ENCODE measurements at places on chromosomes 1 and 21.

- no peak for DNase-seq
Observed at GRCh38 chr1:29306471-29307140, 70.3 kb downstream of the PTPRU start.

- no peak for DNase-seq
Observed at GRCh38 chr1:156805766-156806511, 10.7 kb downstream of the SH2D2A start.

DNA sequence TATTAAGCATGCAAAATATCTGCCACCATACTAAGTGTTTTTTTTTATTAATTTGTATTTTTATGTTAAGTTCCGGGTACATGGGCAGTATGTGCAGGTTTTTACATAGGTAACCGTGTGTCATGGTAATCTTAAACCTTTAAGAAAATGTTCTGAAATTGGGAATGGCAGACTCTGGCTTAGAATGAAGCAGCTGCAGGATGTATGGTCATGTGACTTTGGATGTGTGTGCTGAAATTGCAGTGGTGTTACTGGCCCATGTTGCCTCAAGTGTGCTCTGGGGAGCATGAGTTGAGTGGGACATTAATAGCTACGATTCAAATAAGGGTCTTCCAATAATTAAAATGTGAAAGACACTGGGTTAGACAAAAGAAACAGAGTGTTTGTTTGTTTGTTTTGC lies 6.7 kb downstream of the GRIK1 start:
- no peak for DNase-seq

DNA sequence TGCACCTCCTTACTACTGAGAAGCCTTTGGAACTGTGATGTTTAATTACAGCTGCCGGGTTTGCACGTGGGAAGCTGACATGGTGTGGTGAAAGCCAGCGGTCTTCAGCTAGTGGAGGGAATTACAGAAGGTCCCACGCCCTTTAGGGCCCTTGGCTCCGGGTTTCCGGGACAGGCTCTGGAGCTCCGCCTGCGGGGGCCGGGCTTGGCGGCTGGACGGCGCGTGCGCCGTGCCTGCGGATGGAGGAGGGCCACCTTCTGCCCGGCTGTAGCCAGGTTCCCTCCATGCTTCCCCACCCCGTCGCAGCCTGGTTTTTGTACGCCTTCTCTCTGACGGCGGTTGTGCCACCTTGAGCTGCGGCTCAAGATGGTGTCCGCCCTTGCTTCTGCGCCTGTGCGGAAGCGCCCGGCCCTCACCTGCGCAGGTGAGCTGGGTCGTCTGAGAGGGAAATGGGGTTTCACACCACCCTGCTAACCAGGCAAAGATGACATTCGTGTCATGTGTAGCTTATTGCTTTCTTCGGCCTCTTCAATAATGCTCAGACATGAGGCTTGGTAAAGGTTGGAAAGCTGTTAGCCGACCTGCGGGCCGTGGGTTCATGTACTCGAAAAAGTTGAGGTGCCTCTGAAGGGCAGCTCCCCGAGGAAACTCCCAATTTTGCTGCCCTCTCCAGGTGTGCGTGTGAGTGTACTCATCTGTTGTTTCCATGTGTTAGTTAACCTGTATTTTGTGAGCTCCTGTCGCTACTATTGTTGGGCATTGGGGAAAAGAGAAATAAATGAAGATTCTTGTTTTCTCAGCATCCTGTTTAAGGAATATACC lies 36.6 kb upstream of the OPRD1 start:
- no peak for DNase-seq
